Cortex of kidney (tissue), 1 donor: ENCODE measurements at places on chromosomes 4 and X.

- DNase-seq, result no peak
Observed at GRCh38 chr4:78797777-78798284, 21.7 kb downstream of the BMP2K start.

- DNase-seq, result no peak
Observed at GRCh38 chr4:146207410-146207809, 6.9 kb upstream of the REELD1 start.

- DNase-seq, result no peak
Observed at GRCh38 chr4:18319431-18319830, 297.9 kb upstream of the LCORL start.

GRCh38 chr4:180150818-180151217, 2092.4 kb upstream of the TENM3 start:
- no peak for DNase-seq

DNA sequence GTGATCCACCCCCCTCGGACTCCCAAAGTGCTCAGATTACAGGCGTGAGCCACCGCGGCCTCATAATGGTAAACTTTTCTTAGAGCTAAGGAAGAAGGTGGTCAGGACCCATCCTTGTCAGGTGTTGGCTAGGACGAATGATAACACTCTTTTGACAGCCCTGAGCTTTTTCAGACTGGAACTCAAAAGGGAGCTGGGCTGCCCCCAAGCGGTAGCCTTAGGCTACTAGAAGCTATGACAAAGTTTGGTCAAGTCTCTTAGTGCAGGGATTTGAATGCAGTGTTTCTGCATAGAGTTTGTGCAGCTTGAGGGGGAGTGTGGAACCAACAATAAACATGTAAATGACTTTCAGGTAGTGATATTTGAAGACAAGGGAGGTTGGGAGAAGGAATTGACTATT, 11.8 kb upstream of the HSD17B10 start:
- no peak for DNase-seq

- DNase-seq, result no peak
Observed at GRCh38 chr4:166143227-166143626, 270.2 kb downstream of the TLL1 start.
